Muscle of leg (tissue), 16 donors: ENCODE measurements at places on chromosomes 7 and 10. TPM values are rescaled to one million over a fixed set of nuclear protein-coding genes. Genes with fewer than 3 reads are reported as not detected.

DNA sequence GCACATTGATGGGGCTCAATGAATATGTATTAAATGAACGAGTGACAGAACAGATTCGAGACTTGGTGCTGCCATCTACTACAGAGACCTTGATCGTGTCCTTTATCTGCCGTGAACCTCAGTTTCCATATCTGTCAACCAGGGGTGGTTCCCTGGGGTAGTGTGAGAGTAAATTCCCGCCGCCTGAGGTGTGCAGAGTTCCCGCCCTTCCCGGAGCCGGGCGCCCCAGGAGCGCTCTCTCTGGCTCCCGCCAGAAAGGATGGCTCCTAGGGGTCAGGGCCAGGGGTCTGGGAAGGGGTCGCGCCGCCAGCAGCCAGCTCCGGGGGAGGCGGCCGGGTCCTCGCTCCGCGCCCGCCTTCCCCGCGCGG, 333 bp upstream of the PLCE1 start:
- peak overlapping the region; percentile 85 for H3K27ac ChIP-seq
- peaks cover 11% of the 10 kb centered on the region for H3K27me3 ChIP-seq
- peak overlapping the region; percentile 65 for H3K4me3 ChIP-seq
- H3K4me1 ChIP-seq, result peaks cover 42% of the 10 kb centered on the region
- DNase-seq, result no peak
- peaks cover 4% of the 10 kb centered on the region for H3K36me3 ChIP-seq

DNA sequence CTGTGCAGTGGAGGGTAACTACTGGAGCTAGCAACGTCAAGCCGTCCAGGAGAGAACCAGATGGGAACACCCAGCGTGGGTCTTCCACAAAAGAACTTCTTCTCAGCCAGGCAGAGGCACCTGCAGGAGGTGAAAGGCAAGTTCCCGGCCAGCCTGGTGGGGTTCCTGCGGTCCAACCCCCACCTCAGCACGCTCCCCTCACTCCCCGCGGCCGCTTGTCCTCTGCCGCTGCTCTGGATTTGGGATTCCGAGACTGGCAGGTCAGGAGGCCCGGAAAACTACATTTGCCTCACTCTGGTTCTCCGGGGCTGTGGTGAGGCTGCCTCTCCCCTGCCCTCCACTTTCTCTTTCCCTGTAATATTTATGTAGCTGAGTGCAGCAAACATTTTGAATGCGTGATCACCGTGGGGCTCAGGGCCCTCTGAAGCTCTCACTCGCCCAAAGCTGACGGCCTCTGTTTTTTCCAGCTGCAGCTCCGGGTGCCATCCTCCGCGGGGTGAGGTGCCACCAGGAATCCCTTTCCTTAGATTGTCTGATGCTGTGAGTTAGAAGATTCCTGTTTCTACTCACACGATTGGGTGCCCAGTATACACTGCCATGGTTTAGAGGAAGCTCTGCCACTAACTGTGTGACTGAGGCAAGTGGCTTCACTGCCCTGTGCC, 366.9 kb downstream of the DNAJB6 start:
- DNase-seq, result no peak
- no peaks in the 10 kb centered on the region for H3K4me1 ChIP-seq
- H3K36me3 ChIP-seq, result no peaks in the 10 kb centered on the region
- H3K27me3 ChIP-seq, result peaks cover 56% of the 10 kb centered on the region

SOSTDC1 gene
- total RNA-seq, result 19.8 TPM

FAM180A gene
- total RNA-seq, result 0.62 TPM

GRCh38 chr10:59881640-59882039, 24.7 kb downstream of the CCDC6 start:
- no peak overlapping the region for H3K27ac ChIP-seq
- no peak for DNase-seq
- H3K4me3 ChIP-seq, result no peak overlapping the region
- H3K36me3 ChIP-seq, result no peaks in the 10 kb centered on the region

DNA sequence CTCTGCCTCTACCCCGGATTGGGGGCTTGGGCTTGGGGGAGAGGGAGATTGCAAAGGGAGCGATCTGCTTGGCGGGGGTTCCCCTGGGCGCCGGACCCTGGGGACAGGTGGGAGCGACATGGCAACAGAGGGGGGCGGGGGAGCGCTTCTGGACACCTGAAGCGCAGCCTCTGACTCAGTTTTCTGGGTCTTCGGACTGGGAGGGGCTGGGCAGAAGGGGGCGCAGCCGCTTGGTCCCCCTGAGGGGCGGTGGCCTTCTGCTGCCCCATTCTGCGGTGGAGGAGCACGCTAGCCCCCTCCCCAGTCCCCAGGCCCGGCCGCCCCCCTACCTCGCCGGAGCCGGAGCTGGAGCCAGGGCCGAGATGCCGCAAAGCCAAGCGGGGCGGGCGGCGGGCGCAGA, 380 bp downstream of the NAT16 start:
- peaks cover 4% of the 10 kb centered on the region for H3K4me1 ChIP-seq
- DNase-seq, result no peak
- no peak overlapping the region for H3K4me3 ChIP-seq

WDR91 gene
- total RNA-seq, result 9.9 TPM

HOXA6 gene
- 5.6 TPM for total RNA-seq
